ENCODE measurements at places on chromosomes 2 and 18. TPM values are rescaled to one million over a fixed set of nuclear protein-coding genes. Genes with fewer than 3 reads are reported as not detected.

- H3K27me3 ChIP-seq, result no peaks in the 10 kb centered on the region
- H3K4me1 ChIP-seq, result no peaks in the 10 kb centered on the region
- H3K4me3 ChIP-seq, result no peak overlapping the region
- H3K27ac ChIP-seq, result no peak overlapping the region
- H3K36me3 ChIP-seq, result no peaks in the 10 kb centered on the region
- DNase-seq, result no peak
Observed at GRCh38 chr2:201542291-201542690, 90.8 kb downstream of the STRADB start.

DNA sequence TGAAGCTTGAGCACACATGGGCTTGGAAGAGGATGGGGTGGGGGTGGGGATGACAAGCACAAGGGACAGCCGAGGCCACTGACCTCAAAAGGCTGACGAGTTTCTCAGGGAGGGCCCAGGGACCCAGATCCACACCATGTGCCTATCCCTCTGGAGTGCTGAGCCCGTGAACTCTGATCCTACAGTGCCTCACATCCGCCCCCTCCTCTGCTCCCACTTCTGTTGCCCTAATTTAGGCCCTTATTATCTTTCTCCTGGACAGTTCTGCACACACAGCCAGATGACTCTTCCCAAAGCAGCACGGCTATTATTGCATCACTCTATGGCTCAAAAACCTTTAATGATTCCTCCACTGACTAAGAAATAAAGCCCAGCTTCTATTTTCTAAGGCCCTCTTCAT is 24.8 kb downstream of the CYRIA start:
- no peak overlapping the region for H3K27ac ChIP-seq
- H3K4me1 ChIP-seq, result peaks cover 14% of the 10 kb centered on the region
- H3K27me3 ChIP-seq, result no peaks in the 10 kb centered on the region
- no peak for DNase-seq
- H3K4me3 ChIP-seq, result no peak overlapping the region

DNA sequence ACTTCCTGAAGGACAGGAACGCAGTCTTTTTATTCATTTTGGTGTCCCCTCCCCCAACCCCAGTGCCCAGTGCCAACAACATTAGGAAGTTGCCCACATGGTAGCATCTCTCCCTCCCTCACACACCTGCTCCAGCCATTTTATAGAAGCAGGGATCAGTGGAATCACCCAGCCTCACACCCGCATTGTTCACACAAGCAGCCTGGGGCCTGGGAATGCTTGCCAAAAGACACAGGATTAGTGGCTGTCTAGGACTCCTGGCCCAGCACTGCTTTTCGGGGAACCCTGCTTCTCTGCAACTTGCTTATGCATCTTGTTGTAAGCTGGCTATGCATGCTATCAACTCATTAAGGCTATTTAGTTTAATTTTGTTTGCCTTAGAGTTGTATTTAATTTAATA is 17.9 kb downstream of the TMEM37 start:
- peaks cover 59% of the 10 kb centered on the region for H3K27me3 ChIP-seq
- H3K27ac ChIP-seq, result no peak overlapping the region
- H3K36me3 ChIP-seq, result no peaks in the 10 kb centered on the region
- H3K4me1 ChIP-seq, result no peaks in the 10 kb centered on the region

DNA sequence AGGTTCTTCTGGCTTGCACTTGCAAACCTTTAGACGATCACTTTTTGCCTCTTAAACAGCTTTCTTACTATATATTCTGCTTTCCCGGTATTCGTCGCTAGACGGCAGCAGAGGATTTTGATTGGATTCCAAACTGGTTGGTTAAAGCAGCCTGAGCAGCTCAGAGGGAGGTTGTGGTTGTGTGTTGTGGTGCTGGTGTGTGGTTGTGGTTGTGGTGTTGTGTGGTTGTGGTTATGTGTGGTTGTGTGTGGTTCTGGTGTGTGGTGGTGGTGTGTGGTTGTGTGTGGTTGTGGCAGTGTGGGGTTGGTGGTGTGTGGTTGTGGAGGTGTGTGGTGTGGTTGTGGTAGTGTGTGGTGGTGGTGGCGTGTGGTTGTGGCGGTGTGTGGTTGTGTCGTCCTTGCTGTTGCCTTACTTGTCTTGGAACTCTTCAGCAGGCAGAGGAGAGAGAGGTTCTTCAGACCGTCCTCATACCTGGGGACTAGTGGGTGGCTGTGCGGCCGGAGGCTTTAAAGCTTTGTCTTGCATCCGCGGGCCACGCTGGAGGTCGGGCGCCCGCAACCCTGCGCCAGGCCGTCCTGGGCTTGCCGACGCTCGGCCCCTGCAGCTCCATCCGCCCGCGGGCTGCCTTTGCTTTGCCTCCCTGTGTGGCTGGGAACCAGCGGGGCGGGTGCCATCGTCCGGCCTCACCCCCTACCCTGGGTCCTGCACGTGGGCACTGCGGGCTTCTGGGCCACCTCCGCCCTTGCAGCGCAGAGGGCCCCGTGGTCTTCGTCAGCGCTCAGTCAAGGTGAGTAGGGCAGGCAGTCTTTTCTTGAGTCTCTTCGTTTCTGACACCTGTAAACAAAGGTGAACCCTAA is 190.8 kb downstream of the ARHGAP28 start:
- H3K27ac ChIP-seq, result no peak overlapping the region
- no peak overlapping the region for H3K4me3 ChIP-seq
- peak; percentile 43 for DNase-seq
- no peaks in the 10 kb centered on the region for H3K36me3 ChIP-seq
- H3K4me1 ChIP-seq, result no peaks in the 10 kb centered on the region

- H3K27ac ChIP-seq, result no peak overlapping the region
- no peak for DNase-seq
- no peak overlapping the region for H3K4me3 ChIP-seq
- H3K4me1 ChIP-seq, result peaks cover 4% of the 10 kb centered on the region
- no peaks in the 10 kb centered on the region for H3K27me3 ChIP-seq
Observed at GRCh38 chr2:136328207-136328795, 210.4 kb upstream of the CXCR4 start.

DNA sequence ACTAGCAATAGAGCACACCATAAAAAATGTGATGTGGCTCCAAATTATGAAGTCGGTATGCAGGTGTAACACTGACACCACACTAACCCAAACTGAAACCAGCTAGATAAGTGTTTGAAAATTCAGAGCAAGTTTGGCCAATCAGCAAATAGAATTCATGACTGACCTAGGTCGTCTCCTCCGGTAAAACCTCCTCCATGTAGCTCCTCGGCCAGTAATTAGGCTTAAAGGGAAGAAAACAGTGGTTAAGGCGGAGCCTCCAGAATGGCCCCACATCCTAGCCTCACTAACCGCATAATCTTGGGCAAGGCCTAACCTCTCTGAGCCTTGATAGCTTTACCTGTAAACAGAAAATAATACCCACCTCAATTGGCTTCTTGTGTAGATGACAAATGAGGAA is 30.1 kb downstream of the C1D start:
- DNase-seq, result no peak
- no peaks in the 10 kb centered on the region for H3K27me3 ChIP-seq
- no peaks in the 10 kb centered on the region for H3K4me1 ChIP-seq
- no peak overlapping the region for H3K27ac ChIP-seq

GRCh38 chr2:178043266-178043665 is 29.3 kb downstream of the PDE11A start:
- H3K27ac ChIP-seq, result no peak overlapping the region
- H3K27me3 ChIP-seq, result no peaks in the 10 kb centered on the region
- H3K4me3 ChIP-seq, result no peak overlapping the region
- no peak for DNase-seq
- no peaks in the 10 kb centered on the region for H3K36me3 ChIP-seq

DNA sequence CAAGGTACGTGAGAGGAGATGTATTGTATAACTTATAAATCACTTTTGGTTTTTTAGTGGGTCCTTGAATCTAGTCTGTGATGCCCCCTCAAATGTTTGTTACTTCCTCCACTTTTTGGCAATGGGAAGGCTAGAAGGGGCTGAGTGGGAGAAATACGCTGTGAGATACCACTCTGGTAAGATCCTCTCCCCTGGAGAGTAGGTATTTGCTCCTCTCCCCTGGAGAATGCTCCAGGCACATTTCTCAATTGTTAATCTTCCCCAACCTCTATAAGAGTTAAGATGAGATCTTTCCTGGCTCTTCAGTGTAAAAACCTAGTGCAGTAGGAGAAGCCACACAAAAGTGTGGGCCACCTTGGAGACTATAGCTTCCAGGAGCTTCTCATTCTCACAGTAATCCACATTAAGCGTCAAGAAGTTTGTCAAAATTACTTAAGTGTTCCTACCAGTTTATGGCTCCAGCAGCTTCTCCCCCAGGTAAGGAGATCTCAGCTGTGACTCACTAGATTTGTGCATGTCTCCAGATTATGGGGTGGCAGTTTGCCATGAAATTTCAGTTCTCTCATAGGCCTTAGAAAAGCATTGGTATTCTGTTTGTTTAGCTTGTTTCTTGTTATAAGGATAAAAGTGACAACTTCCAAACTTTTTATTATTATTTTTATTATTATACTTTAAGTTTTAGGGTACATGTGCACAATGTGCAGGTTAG is 182.6 kb downstream of the FSIP2 start:
- no peaks in the 10 kb centered on the region for H3K36me3 ChIP-seq
- no peaks in the 10 kb centered on the region for H3K27me3 ChIP-seq
- DNase-seq, result no peak
- H3K4me3 ChIP-seq, result no peak overlapping the region
- H3K4me1 ChIP-seq, result no peaks in the 10 kb centered on the region

GRCh38 chr2:109030870-109031475 is 42.0 kb upstream of the EDAR start:
- H3K36me3 ChIP-seq, result no peaks in the 10 kb centered on the region
- H3K27ac ChIP-seq, result no peak overlapping the region
- DNase-seq, result no peak
- H3K27me3 ChIP-seq, result no peaks in the 10 kb centered on the region
- H3K4me3 ChIP-seq, result no peak overlapping the region
- no peaks in the 10 kb centered on the region for H3K4me1 ChIP-seq

- no peak for DNase-seq
- H3K27me3 ChIP-seq, result peaks cover 95% of the 10 kb centered on the region
- no peak overlapping the region for H3K4me3 ChIP-seq
- no peaks in the 10 kb centered on the region for H3K36me3 ChIP-seq
- H3K4me1 ChIP-seq, result no peaks in the 10 kb centered on the region
- H3K27ac ChIP-seq, result no peak overlapping the region
Observed at GRCh38 chr2:239668651-239669050, 267.8 kb upstream of the HDAC4 start.

- H3K27ac ChIP-seq, result no peak overlapping the region
- H3K27me3 ChIP-seq, result no peaks in the 10 kb centered on the region
- H3K4me3 ChIP-seq, result no peak overlapping the region
- H3K4me1 ChIP-seq, result peaks cover 82% of the 10 kb centered on the region
Observed at GRCh38 chr2:101823347-101823791, 125.9 kb downstream of the MAP4K4 start.

GRCh38 chr2:81213598-81213997 is 909.0 kb upstream of the LRRTM1 start:
- no peaks in the 10 kb centered on the region for H3K36me3 ChIP-seq
- no peak overlapping the region for H3K4me3 ChIP-seq
- no peaks in the 10 kb centered on the region for H3K27me3 ChIP-seq
- H3K27ac ChIP-seq, result no peak overlapping the region
- DNase-seq, result no peak
- H3K4me1 ChIP-seq, result no peaks in the 10 kb centered on the region

GRCh38 chr18:8163286-8163959 is 445.8 kb upstream of the RAB12 start:
- H3K36me3 ChIP-seq, result no peaks in the 10 kb centered on the region
- H3K4me1 ChIP-seq, result no peaks in the 10 kb centered on the region
- no peak overlapping the region for H3K4me3 ChIP-seq
- no peak for DNase-seq
- no peak overlapping the region for H3K27ac ChIP-seq

- no peak overlapping the region for H3K4me3 ChIP-seq
- H3K27me3 ChIP-seq, result no peaks in the 10 kb centered on the region
- no peaks in the 10 kb centered on the region for H3K36me3 ChIP-seq
- no peak overlapping the region for H3K27ac ChIP-seq
Observed at GRCh38 chr2:208189069-208189809, 591 bp downstream of the C2orf80 start.

- no peak overlapping the region for H3K4me3 ChIP-seq
- H3K27me3 ChIP-seq, result peaks cover 5% of the 10 kb centered on the region
- no peaks in the 10 kb centered on the region for H3K4me1 ChIP-seq
- DNase-seq, result no peak
Observed at GRCh38 chr2:41736586-41736985, 311.2 kb upstream of the PKDCC start.

DNA sequence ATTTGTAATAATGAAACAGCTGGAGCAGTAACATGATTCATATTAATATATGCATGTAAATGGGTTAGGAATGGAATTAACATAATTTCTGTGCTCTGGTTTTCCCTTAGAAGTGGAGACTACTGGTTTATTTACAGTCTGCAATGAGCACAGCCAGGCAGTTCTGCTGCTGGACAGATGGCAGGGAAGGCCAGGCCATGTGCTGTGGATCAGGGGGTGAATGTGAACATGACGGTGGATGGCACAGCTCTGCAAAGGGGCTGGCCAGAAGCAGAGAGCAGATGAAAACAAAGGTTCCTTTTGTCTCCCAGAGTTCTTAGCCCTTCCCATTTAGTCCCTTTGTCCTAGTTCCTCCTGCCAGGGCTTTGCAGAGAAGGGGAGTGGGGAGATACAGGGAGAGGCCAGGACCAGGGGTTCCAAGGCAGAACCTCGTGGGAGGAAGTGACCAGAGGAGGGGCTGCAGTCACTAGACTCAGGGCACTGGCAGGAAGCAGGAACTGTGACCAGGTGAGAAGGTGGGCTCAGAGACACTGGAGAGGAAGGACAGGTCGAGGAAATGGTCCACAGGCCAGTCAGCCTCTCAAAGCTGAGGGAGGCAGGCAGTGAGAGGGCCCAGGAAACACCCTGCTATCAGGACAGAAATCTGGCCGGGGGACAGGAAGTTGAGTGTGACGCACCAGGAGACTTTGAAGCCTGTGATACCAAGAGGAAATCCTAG is 112.9 kb upstream of the ATP8B1 start:
- no peak overlapping the region for H3K27ac ChIP-seq
- H3K4me1 ChIP-seq, result no peaks in the 10 kb centered on the region
- no peaks in the 10 kb centered on the region for H3K36me3 ChIP-seq
- no peak overlapping the region for H3K4me3 ChIP-seq
- H3K27me3 ChIP-seq, result no peaks in the 10 kb centered on the region

DNA sequence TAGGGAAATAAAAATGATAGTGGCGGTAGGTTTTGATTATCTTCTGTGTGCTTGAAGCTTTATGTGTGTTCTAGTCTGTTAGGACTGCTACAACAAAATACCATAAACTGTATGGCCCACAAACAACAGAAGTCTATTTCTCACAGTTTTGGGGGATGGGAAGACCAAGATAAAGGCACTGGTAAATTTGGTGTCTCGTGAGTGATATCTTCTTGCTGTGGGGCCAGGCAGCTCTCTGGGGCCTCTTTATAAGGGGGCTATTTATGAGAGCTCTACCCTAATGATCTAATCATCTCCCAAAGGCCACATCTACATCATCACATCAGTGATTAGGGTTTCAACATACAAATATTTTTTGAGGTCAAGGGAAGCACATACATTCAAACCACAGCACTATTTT is 86.8 kb upstream of the SPHKAP start:
- H3K4me3 ChIP-seq, result no peak overlapping the region
- no peaks in the 10 kb centered on the region for H3K36me3 ChIP-seq
- H3K4me1 ChIP-seq, result no peaks in the 10 kb centered on the region
- no peak overlapping the region for H3K27ac ChIP-seq
- H3K27me3 ChIP-seq, result no peaks in the 10 kb centered on the region

The ARHGAP15 gene
- not detected for total RNA-seq

The BARD1 gene
- total RNA-seq, result 42.0 TPM

The STARD6 gene
- total RNA-seq, result not detected

The CCDC148 gene
- total RNA-seq, result 1.8 TPM

The LYPD6 gene
- total RNA-seq, result 1.1 TPM

The KLHL14 gene
- not detected for total RNA-seq

The CXCR4 gene
- total RNA-seq, result 0.70 TPM

The SAP130 gene
- 27.2 TPM for total RNA-seq

The SMAD4 gene
- 60.7 TPM for total RNA-seq

The POTEF gene
- total RNA-seq, result not detected

The CCDC141 gene
- total RNA-seq, result not detected

The LRP1B gene
- 1.7 TPM for total RNA-seq

The PRSS56 gene
- total RNA-seq, result not detected

The TDRD15 gene
- total RNA-seq, result 1.9 TPM

The RGPD3 gene
- total RNA-seq, result not detected
